ENCODE measurements at places on chromosomes 12 and 14.

DNA sequence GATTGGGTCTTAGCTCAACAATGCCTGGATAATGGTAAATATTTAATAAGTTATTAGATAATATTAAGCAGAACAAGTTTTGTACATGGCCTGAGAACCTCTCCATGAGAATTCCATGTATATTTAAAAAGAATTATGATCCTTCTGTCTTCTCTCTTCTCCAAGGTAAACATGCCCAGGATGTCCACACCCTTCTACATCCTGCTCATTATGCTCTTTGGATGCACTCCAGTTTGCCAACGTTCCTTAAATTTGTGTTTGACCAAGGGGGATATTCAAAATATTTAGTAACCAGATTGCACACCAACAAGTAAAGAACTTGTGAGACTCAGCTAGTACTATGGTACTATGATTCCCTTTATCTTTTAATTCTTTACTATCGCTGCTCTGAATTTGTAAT is 44.8 kb upstream of the ERGIC2 start:
- no peak for DNase-seq

- no peak for DNase-seq
Observed at GRCh38 chr12:5371631-5372030, 60.3 kb upstream of the NTF3 start.

GRCh38 chr14:79016828-79017505 is 846.8 kb downstream of the NRXN3 start:
- no peak for DNase-seq

- DNase-seq = no peak
Observed at GRCh38 chr12:126847005-126847629, 1419.9 kb upstream of the TMEM132C start.

DNA sequence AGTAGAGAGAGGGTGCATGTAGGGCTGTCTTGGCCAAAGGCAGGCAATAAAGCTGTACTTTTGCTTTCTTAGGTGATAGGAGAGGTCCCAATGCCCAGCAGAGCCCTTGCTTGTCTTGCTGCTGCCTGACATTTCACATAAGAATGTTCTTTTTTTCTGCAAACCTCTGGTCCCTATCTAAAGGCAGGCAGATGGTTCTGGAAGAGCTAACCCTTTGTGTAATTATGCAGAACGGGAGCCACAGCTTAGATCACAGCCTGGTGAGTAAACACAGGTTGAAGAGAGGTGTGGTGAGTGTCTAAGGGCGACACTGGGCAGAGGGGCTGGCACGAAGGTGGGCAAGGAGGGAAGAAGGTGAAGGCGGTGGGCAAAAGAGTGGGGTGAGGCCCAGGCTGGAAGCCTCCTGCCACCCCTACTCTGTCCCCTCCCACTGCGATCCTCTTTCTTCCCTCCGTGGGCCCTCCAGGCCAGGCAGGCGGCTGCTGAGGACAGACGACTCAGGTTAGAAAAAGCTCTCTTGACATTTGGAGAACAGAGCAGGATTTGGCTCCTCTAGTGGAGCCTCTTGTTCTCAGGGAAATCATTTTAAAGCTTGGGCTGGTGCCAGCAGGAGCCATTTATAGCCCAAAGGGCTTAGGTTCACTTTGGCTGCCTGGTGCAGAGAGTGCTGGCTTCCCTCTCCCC is 42.8 kb downstream of the PRMT8 start:
- DNase-seq = no peak

- DNase-seq = no peak
Observed at GRCh38 chr12:121653999-121654398, 15.5 kb downstream of the MORN3 start.

GRCh38 chr14:41144370-41144769 is 462.3 kb upstream of the LRFN5 start:
- DNase-seq = no peak

- no peak for DNase-seq
Observed at GRCh38 chr12:113092607-113093408, 36.3 kb downstream of the DTX1 start.

DNA sequence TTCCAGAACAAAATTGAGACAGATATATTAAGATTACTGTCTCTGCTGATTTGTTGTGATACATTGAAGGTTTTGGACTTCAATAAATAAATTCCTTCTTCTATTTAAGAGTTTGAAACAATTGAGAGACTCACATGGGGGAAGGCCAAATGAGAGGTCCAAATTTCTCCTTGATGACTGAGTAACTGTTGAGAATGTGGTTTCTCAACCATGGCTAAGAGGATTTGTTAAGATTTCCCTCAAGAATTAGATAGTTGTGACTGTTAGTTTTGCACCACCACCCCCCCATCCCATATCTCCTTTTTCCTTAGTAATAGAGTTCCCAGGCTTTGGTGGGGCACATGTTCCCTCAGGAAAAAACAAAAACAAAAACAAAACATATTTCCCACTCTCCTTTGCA is 47.7 kb upstream of the IGF1 start:
- DNase-seq = no peak

GRCh38 chr12:64054079-64054520 is 168.0 kb downstream of the KICS2 start:
- DNase-seq = no peak

GRCh38 chr14:86788224-86788623 is 1204.8 kb downstream of the GALC start:
- no peak for DNase-seq

DNA sequence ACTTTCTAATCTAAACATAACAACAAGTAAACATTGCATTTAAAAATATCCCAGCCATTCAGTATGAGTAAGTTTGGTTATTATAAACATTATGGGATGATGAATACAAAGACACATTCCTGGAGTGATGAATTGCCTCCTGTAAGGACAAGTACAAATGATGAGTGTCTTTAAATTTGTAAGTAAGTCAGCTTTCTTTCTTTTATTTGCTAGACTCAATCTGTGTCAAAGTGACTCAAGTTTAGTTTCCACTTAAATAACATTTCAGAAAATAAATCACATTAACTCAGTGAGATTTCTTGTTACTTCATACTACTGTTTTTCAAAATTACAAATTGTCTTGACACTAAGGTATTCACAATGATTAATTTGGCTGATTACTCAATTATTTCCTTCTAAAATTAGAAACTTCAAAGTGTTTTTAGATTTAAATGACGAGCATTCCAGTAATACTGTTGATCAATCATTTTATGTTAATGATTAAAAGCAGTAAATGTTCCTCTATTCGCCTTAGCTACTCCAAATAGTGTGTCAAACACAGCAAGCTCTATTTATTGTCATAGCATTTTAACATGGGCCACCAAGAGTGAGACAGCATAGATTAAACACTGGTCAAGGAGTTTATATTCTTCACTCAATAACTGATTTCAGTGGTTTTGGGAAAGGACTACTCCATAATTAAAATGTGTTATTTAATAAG is 658.0 kb upstream of the MDGA2 start:
- DNase-seq = no peak

- no peak for DNase-seq
Observed at GRCh38 chr14:50233166-50233950, 2.0 kb upstream of the SOS2 start.

- DNase-seq = no peak
Observed at GRCh38 chr12:93103154-93103553, 174.1 kb upstream of the EEA1 start.

GRCh38 chr12:90071996-90072395 is 363.4 kb upstream of the ATP2B1 start:
- no peak for DNase-seq

GRCh38 chr14:74567646-74568379 is 44.2 kb downstream of the LTBP2 start:
- no peak for DNase-seq
